Panc1 (cell line): ENCODE measurements at places on chromosomes 12 and 14.

DNA sequence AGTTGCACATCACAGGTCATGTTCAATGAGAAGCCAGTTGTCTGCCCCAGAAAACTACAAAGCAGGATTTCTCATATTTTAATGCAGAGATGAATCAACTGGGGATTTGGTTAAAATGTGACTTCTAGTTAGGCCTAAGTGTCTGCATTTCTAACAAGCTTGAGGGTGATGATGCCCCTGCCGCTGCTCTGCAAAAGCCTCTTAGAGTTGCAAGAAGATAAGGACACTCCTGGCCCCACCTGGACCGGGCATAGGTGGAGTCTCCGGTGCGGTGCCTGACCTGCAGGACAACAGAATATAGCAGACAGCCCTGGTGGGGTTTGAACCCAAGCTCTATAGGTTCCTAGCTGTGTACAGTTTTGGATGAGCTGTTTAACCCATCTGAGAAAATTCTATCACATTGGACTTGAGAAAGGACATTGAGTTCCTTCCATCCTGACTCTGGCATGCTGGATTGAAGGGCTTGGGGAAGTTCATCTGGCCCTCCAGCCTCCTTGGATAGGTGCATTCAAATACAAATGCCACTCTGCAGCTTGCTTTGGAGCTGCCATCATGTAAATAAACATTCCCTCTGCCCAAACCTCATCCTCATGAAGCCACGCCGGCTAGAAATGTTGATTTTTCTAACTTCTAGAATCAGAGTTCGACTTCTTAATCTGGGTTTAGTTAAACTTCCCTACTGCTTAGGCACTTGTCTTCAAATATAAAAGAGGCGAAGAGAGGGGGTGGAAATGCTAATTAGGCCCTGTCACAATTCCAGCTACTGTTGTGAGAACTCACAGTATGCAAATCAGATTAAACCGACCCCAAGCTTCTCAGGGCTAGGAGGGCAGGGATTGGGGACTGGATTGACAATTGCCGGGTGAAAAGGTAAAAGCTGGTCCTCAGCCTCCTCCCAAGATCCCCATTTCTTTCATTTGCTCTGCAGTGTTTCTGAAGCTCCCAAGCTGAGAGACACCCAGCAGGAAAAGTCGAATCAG is 1225.6 kb downstream of the VRK1 start:
- no peak for DNase-seq

- no peak for DNase-seq
Observed at GRCh38 chr12:124796303-124796960, 67.2 kb downstream of the SCARB1 start.

DNA sequence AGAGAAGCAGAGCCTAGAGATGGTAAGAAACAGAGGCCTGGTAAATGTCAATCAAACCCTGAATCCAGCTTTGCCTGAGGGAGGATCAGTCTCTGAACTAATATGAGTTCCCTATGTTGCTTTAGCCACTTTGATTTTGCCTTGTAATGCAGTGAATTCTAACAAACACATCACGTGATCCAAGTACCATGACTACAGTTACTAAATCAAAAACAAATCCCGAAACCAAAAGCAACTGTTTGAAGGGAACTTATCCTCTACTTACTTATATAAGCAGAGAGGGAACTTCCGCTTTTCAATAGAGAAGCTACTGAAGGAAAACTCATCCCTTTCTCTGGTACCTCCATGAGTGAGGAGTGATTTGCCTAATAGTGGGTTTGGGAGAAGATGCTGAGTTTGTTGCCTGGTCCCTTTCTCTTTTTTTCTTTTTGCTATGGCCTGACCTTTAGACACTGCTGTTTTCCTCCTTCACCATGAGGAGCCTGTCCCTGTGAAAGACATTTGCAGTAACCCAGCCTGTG is 7.7 kb upstream of the PPTC7 start:
- no peak for DNase-seq

GRCh38 chr14:69662636-69663299 is 51.4 kb downstream of the SUSD6 start:
- no peak for DNase-seq
